ENCODE measurements at places on chromosomes 2 and 18.

DNA sequence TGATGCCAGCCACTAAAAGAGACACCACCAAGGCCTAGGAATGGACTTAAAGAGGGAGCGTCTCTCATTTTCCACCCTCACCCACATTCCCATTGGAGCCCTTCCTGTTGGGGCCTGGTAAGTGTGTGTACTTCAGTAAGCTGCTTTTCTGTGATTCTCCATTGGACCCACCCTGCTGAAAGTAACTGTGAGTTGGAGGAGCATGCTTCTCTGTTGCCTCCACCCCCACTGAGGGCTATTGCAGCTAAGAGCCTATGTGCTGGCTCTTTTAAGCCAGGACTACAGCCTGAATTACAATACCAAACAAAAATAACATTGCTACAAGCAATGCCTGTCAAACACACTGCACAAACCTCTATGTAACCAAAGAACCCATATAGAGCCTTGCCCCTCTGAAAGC is 81.1 kb downstream of the TRABD2A start:
- no peak for DNase-seq

GRCh38 chr2:62099523-62100175 is 96.3 kb upstream of the B3GNT2 start:
- no peak for DNase-seq

DNA sequence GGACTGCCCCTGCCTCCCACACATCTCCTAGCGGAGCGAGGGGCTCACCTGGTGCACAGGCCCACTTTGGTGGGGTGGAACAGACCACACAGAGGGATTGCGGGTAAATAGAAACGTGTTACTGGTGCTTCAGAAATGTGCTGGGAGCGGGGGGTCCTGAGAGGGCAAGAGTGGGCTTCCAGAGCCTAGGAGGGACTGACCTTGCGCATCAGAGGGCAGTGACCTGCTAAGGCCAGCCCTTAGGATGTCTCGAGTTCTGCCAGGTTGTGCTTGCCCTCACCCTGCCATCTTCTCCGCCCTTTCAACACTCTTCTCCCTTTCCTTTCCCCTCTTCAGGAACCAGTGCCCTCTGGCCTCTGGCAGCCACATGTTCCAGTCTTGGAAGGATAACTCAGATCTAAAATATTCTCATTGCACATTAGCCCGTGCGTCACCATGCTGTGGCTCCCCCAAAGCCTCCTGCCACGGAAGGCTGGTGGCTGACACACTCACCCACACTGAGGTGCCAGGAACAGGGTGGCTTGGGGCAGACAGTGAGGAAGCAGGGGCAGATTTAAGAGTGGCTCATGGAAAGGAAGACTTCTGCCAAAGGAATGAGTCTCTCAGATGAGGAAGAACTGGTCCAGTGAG is 89.6 kb downstream of the MCFD2 start:
- no peak for DNase-seq

GRCh38 chr2:174786066-174786725 is 21.9 kb upstream of the CHRNA1 start:
- no peak for DNase-seq

DNA sequence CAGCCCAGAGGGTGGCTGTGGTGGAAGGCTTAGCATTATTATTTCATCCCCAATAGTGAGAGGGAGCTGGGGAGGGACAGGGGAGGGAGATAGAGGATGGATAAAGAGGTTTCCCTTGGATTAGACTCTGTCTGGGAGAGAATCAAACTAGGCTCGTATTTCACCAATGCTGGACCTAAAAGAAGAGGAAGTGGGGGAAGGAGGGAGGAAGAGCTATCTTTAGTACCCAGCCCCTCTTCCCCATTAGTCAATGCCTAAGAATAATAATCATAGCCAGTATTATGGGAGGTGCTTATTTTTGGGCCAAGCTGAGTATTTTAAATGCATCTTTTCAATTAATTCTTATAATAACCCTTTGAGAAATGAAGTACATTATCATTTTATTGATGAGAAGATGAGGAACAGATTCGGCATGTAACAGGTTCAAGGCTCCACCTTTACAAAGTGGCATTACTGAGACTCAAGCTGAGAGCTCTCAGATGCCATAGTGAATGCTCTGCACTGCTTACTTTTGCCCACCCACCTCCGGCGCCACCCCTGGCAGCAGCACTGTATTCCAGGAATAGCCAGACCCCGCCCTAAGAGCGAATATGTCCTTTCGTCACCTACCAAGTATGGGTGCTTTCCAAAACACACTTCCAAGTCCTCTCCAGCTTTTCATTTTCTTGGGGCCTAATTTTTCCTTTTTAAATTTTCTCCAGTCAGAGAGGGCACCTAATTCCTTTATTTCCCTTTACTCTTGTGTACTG is 21.0 kb downstream of the PAX8 start:
- DNase-seq: no peak
